ENCODE measurements at places on chromosomes 6 and 20. TPM values are rescaled to one million over a fixed set of nuclear protein-coding genes. Genes with fewer than 3 reads are reported as not detected.

GRCh38 chr20:47389867-47390347, 33.4 kb upstream of the ZMYND8 start:
- no peak for DNase-seq

GRCh38 chr6:57108691-57109090, 18.7 kb downstream of the ZNF451 start:
- DNase-seq = no peak

GRCh38 chr6:99808992-99809391, 185.0 kb downstream of the MCHR2 start:
- DNase-seq = no peak

DNA sequence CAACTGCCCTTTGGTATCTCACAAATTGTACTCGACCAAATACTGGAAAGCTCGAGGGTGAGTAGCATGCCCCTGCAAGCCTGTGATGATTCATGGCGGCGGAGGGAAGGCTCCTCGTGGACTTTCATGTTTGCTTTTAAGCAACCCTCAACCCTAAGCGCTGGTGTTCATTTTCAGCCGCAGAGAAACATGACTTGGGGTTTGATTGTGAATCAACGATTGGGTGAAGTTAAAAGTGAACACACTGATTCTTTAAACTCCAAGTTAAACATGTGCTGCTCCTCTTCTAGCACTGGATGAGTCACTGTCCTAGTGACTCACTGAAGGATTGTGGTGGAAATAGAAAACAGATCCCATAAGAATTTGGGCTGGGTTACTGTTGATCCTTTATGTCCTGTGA, 8.3 kb downstream of the CD109 start:
- DNase-seq = no peak

DNA sequence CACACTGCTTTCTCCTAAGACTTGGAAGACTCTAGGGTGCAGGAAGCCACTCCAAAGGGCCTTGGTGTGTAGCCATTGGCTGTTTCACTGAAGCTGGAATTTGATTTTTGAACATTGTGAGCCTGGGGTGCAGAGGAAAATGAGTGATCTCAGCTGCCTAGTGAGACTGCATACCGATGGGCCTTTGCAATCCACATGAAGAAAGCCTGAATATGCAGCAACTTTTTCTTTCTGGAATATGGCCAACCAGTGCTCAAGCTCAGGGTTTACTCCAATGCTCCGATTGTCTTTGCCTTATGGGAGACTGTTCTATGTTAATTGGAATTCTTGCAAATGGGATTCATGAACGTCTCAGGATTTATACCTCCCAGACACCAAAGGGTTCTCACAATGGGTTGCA, 242.6 kb downstream of the DOK5 start:
- DNase-seq = no peak

DNA sequence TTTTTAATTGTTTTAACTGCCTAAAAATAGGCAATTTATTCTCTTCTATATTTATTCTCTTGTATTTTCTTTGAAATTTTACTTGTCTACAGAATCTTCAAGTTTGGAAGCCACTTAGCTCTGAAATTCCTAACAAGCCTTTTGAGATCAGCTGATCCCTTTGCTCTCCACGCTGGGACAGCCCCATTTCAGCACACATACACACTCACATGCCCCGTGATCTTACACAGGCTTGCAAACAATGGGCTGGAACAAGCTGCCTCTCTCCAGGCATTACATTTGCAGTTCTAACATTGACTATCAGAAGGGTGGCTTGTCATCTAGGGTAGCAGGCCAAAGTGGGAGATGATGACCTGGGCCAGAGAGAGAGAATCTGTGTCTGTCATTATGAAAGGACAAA, 62.1 kb upstream of the RAB32 start:
- DNase-seq = no peak

DNA sequence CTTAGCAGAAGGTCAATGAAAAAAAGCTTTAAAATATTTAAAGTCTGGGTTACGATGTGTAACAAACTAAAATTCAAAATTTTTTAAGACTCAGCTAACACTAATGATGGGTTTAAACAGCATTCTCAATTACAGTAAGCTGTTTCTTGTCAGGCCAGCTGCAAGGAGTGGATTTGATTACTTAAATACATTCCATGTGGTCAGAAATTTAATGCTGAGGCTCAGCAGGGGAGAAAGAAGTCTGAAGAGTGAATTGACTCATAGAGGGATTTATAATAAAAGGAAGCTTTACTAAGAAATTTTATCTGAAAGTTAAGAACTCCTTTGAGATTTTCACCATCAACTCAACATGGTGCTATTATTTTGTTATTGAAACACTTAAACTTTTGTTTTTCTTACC, 398.6 kb downstream of the KHDRBS2 start:
- DNase-seq = no peak

GRCh38 chr6:169265486-169266131, 12.0 kb upstream of the THBS2 start:
- no peak for DNase-seq

GRCh38 chr20:30288346-30288745, 969.1 kb upstream of the DEFB115 start:
- no peak for DNase-seq

The PRL gene
- total RNA-seq = not detected

- DNase-seq = no peak
Measured at GRCh38 chr6:49070411-49070810, 392.6 kb downstream of the MMUT start.

DNA sequence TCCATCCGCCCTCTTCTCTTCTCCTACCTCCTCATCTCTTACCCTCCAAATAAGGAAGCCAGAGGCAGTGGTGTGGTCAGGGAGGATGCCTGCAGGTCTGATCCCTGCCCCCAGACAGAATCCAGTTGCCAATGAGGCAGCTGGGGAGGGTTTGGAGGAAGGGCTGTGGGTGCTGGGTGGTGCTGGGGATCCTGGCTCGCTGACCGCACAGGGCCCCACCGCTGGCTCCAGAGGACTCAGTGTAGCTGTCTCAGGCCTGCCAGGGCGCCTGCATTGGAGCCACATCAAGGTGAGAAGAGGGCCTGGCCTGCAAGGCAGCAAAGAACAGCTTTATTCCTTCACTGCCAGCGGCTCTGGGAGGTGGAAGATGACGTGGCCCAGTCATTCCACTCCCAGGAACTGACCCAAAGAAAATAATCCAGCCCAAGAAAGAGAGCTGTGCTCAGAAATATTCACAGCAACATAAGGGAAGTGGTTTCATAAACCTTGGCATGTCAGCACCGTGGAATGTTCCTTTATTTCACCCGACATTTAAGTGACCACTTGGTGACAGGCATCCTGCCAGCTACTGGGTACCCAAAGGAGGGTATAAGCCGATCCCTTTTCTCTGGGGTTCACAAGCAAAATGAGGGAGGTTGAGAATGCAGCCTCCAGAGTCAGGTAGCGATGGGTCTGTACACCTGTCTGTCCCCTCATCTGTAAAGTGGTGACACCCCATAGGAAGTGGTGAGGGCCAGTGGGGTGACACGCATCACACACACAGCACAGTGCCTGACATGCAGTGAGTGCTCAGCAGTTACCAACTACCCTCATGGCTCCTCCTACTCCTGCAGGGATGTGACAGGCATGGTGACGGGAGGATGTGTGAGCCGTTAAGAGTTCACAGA, 125.1 kb downstream of the SNX5 start:
- peak; percentile 87 for DNase-seq

DNA sequence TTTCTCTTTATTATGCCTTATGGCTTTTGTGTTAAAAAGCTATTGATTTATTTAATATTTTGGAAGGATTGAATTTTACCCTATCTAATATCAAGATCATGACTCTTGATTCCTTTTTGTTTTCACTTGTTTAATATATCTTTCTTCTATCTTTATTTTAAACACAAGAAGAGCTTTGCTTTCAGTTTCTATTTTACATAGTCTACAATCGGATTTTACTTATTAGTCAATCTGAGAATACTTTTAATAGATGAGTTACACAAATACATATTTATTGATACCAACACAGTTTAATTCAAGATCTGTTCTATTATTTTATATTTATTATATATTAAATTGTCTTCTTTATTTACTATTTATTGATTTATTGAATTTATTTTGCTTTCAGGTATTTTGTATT, 218.8 kb downstream of the ESR1 start:
- no peak for DNase-seq

The SLC17A1 gene
- total RNA-seq = not detected

GRCh38 chr6:157688275-157688959, 134.6 kb upstream of the SNX9 start:
- no peak for DNase-seq

DNA sequence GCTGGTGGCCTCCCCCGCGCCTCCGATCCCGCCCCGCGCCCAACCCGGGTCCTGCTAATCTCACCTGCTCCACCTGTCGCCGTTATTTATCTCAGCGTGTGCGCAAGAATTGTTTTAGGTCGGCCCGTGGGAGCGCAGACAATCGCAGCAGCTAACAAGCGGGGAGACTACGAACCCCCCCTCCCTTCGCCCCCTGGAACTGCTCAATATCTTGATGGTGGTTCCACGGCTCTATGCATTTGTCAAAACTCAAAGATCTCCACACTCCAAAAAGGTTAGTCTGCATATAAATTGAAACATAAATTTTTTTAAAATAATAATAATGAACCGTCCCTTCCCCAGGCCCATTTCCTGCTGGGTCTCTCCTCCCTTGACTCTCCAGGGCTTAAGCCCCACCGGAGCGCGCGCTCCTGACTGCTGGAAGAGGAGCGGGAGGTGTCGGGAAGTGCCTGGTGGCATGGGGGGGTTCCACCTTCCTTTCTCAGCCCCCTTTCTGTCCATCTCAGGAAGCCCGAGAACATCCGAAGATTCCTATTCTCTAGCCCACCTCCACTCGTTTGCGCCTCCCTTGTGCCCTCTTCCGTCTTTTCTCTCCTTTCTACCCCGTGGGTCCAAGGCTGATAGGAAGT, 1.6 kb upstream of the MDGA1 start:
- peak; percentile 83 for DNase-seq

- no peak for DNase-seq
Measured at GRCh38 chr6:135044639-135045038, 10.0 kb downstream of the HBS1L start.

DNA sequence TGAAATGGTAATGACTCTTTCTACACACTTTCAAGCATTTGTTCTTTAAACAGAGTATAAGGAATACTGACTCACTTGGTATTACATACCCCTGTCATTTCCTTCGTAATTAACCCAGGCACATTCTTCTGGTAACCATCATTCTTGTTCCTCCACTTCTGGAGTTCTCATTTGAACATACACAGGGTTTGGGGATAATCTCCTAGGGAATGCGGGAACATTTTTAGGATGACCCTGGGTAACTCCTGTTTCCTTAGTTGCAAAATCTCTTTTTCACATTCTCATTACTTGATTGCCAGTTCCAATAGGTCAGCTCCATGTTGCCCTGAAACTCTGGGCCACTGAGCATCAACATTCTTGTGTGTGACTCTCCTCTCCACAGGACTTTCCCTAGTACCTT, 51.5 kb upstream of the E2F3 start:
- DNase-seq = no peak

Data from osteocyte (in vitro differentiated cells).